DND-41 (cell line): ENCODE measurements at places on chromosomes 11 and 22.
A peak's percentile ranks its signal among the peaks of the same experiment; 100 is the strongest.

DNA sequence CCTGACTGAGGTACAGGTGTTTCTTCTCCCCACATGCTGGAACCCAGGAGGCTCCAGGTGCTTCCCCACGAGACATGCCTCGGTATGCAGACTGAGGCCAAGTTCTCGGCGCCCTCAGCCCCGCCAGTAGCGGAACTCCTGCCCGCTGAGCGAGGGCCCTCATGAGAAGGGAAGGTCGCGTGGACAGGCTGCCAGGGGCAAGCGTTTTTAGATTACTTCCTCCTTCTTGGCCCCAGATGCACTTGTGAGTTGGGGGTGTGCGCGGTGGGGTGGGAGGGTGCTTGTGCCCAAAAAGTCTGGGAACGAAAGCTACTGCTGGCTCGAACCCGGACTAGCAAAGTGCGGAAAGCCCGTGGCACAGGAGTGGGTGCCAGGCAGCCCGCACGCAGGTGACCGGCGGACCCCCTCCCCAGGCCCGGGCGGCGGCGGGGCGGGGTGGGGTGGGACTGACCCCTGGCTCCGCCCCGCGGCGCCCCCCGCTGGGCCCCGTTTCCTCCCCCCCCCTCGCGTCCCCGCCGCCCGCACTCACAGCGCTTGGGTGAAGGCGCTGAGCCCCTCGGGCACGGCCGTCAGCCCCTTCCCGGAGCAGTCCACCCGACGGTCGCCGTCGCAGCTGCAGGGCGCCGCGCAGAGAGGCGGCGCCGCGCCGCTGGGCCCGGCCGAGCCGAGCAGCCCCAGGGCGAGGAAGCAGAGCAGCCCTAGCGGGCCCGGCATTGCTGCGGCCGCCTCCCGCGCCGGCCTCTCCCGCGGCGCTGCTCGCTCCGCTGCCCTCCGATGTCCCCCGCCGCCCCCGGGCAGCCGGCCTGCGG lies 797 bp downstream of the LGR4 start:
- H3K4me1 ChIP-seq: no peaks in the 10 kb centered on the region
- no peaks in the 10 kb centered on the region for H3K36me3 ChIP-seq
- DNase-seq: no peak

GRCh38 chr11:20639688-20640087 lies 29.7 kb upstream of the NELL1 start:
- H3K4me3 ChIP-seq: no peak overlapping the region
- H3K27ac ChIP-seq: no peak overlapping the region
- no peaks in the 10 kb centered on the region for H3K36me3 ChIP-seq
- H3K27me3 ChIP-seq: no peaks in the 10 kb centered on the region

DNA sequence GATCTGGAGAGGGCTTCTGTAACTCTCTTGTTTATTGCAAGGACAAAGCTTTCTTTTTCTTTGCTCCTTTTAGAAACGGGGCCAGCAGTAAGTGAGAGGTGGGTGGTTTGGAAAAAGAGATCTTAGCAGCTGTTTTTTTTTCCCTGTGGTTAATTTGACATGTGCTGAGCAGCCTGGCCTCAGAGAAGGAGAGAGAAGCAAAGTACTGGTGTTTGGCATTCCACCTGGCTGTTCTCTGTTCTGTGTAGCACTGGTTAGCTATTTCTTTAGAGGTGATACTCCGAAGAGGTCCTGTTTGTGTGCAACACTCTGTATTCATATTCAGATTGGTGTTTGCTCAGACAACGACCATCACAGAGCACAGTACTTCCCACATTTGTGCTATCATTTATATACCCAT lies 80.8 kb upstream of the SORL1-AS1 start:
- H3K36me3 ChIP-seq: peaks cover 66% of the 10 kb centered on the region
- no peak for DNase-seq
- H3K4me1 ChIP-seq: peaks cover 29% of the 10 kb centered on the region
- no peak overlapping the region for H3K4me3 ChIP-seq
- peak overlapping the region; percentile 45 for H3K27ac ChIP-seq

DNA sequence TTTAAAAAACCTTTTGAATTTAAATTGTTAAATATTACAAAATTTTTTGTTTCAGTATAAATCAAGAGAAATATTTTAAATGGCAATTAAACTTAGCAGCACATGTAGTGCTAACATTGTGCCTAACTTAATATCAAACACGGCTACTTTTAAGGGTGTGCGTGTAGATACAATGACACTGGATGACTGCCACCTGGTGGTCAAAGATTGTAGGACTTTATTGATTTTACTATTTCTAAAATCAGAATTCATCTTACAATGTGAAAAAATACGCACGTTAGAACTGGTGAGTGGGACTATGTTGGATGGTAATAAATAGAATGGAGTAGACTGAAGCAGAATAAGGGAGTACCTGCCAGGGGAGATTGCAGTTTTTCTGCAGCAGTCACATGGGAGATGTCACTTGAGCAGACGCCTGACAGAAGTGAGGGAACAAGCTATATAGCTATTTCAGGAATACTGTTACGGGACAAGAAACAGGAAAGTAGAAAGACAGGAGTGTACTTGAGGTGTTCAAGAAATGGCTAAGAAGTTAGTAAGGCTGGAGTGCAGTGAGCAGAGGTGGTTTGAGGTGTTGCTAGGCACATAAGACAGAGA lies 52.9 kb downstream of the UVRAG start:
- no peaks in the 10 kb centered on the region for H3K4me1 ChIP-seq
- H3K27me3 ChIP-seq: no peaks in the 10 kb centered on the region
- no peaks in the 10 kb centered on the region for H3K36me3 ChIP-seq
- peak; percentile 30 for DNase-seq

DNA sequence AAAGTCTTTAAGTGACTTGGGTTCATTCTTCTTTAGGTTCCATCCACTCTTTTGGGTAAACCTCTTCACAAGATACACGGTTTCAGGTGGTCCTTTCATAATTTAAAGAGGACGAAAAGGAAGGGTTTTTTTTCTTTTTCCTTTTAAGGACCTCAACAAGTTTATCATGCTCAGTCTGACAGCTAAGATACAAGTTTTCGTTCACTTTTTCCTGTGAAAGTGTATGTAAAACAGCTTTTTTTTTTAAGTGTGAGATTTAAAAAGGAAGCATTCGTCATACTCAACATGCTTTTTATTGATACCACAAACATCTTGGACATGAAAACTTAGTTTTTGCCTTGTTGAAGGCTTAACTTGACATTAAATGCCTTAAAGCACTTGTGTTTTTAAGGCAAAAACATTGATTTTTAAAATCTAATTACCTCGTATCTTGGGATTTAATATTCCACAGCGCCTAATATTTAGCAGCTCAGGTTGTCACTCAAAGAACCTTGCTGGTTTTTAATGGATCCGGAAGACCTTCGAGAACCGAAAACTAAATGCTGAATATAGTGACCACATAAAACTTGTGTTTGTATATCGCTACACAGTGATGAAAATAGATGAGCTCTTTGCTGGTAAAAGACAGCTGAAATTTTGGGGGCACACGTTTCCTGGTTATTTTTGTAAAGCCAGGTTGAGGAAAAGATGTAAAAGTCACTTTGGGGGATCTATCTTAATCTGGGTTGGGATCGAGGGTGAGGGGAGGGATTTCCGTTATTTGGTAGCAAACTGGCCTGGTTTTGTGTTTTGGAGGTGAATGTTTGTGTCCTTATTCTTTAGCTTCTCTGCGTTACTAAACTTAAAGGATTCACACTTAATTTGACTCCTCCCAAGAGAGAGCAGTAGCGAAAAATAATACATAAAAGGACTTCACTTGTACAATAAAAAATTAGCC lies 2.3 kb downstream of the PCF11 start:
- H3K36me3 ChIP-seq: peaks cover 67% of the 10 kb centered on the region
- DNase-seq: no peak
- H3K27me3 ChIP-seq: no peaks in the 10 kb centered on the region
- H3K27ac ChIP-seq: peak overlapping the region; percentile 91; the same call in 1 of the 2 replicates
- H3K4me3 ChIP-seq: peak overlapping the region; percentile 64

- H3K27me3 ChIP-seq: peaks cover 23% of the 10 kb centered on the region
- H3K4me3 ChIP-seq: no peak overlapping the region
- H3K27ac ChIP-seq: no peak overlapping the region
- H3K4me1 ChIP-seq: peaks cover 3% of the 10 kb centered on the region; the same call in 1 of the 2 replicates
- H3K36me3 ChIP-seq: no peaks in the 10 kb centered on the region
Observed at GRCh38 chr11:44728491-44728910, 1.7 kb downstream of the TSPAN18 start.

DNA sequence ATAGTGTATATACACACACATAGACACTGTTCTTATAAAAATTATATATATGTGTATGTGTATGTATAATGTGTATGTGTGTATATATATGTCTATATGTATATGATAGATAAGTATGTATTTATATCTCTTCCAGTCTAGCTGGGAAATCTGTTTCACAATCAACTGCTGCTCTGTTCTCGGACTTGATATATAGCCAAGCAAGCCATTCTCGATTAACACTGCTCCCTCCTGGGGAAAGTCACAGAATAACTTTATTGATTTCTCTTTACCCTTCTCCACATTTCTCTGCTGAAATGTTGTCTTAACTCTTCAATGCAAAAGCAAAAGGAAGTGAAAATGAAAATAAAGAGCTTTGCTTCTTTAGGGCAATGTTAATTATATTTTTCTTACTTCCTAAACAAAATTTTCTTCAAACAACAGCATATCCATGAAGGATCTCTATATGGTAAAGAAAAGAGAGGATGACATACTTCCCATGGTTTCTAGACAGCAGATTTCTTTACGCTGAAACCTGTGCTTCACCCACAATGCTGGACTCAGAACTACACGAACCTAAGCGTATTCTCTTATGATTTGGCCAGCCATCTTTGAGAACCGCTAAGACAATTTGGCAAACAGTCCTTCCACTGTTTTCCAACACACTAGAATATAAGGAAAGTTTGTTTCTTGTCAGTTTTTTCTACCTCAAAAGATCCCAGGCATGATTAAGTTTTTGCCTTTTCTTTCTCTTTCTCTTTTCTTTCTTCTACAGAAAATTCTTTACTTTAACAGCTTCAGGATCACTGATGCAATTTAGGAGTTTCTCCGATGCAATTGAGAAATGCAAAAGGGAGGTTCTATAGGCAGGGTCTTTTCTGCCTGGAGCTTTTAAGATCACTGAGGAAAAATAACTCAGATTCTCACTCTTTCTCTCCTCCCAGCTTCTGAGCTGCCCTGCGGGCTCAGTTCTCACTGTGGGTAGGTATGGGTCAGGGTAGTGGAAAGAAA lies 1.9 kb downstream of the BLID start:
- H3K27ac ChIP-seq: no peak overlapping the region
- no peaks in the 10 kb centered on the region for H3K4me1 ChIP-seq
- DNase-seq: no peak
- H3K36me3 ChIP-seq: no peaks in the 10 kb centered on the region
- H3K27me3 ChIP-seq: peaks cover 5% of the 10 kb centered on the region
- no peak overlapping the region for H3K4me3 ChIP-seq

- no peaks in the 10 kb centered on the region for H3K36me3 ChIP-seq
- no peaks in the 10 kb centered on the region for H3K27me3 ChIP-seq
- DNase-seq: no peak
- H3K27ac ChIP-seq: no peak overlapping the region
Observed at GRCh38 chr22:25656724-25657123, 85.3 kb upstream of the MYO18B start.

DNA sequence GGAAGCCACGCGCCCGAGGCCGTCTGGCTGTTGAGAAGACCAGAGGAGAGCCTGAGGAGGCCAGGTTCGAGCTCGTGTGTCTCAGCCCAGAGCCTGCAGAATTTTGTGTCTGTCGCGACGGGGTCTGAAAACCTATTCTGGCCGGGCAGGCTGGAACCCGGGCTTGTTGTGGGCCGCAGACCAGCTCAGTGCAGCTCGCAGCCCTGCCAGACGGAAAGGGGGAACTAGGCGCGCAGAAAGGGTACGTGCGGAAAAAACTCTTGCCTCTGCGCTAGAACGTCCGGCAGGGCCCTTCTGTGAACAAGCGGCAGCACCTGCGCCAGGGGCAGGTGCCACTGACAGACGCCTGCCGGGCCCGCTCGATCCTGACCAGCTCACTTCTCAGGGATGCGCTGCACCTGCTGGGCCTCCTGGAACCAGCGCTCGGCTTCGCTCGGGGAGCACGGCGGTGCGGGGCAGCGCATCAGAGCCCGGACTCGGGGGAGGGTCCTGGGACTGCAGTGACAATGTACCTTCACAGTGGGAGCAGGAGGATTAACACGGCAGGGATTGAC lies 409.3 kb downstream of the BRD1 start:
- H3K36me3 ChIP-seq: no peaks in the 10 kb centered on the region
- H3K27me3 ChIP-seq: peaks cover 2% of the 10 kb centered on the region
- H3K4me1 ChIP-seq: no peaks in the 10 kb centered on the region
- H3K4me3 ChIP-seq: no peak overlapping the region

DNA sequence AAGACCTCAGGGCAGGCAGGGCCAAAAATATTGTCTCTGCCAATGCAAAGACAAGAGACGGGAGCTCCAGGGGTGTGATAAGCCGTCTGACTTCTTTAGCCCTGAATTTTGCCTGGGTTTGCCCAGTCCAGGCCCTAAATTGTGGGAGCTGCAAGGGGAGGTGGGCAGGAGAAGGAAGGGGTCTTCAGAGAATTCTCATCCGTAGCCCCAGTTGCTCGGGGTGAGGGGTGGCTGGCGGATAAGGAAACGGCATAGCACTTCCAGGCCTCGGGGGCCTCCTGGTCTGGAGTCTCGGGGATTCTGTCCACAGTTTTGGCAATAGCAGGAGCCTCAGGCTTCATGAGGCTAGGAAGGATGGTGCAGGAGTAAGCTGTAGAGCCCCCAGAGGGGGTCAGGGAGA lies 7.4 kb downstream of the CD5 start:
- H3K27me3 ChIP-seq: no peaks in the 10 kb centered on the region
- no peaks in the 10 kb centered on the region for H3K4me1 ChIP-seq
- no peak overlapping the region for H3K4me3 ChIP-seq

GRCh38 chr22:50444663-50445062 lies 30.2 kb downstream of the SBF1 start:
- H3K27ac ChIP-seq: no peak overlapping the region
- DNase-seq: no peak
- H3K4me1 ChIP-seq: peaks cover 5% of the 10 kb centered on the region; the same call in 1 of the 2 replicates
- no peaks in the 10 kb centered on the region for H3K27me3 ChIP-seq
- H3K4me3 ChIP-seq: no peak overlapping the region
- peaks cover 85% of the 10 kb centered on the region for H3K36me3 ChIP-seq

- no peak overlapping the region for H3K27ac ChIP-seq
- H3K4me3 ChIP-seq: no peak overlapping the region
- H3K4me1 ChIP-seq: no peaks in the 10 kb centered on the region
- peaks cover 6% of the 10 kb centered on the region for H3K27me3 ChIP-seq
- H3K36me3 ChIP-seq: no peaks in the 10 kb centered on the region
Observed at GRCh38 chr11:132604431-132604830, 927.9 kb downstream of the OPCML start.

- no peaks in the 10 kb centered on the region for H3K36me3 ChIP-seq
- no peak overlapping the region for H3K27ac ChIP-seq
- no peaks in the 10 kb centered on the region for H3K4me1 ChIP-seq
- H3K27me3 ChIP-seq: peaks cover 4% of the 10 kb centered on the region
- no peak overlapping the region for H3K4me3 ChIP-seq
Observed at GRCh38 chr22:35821654-35822053, 104.0 kb downstream of the APOL5 start.
